ENCODE measurements at places on chromosomes 7 and 10.

DNA sequence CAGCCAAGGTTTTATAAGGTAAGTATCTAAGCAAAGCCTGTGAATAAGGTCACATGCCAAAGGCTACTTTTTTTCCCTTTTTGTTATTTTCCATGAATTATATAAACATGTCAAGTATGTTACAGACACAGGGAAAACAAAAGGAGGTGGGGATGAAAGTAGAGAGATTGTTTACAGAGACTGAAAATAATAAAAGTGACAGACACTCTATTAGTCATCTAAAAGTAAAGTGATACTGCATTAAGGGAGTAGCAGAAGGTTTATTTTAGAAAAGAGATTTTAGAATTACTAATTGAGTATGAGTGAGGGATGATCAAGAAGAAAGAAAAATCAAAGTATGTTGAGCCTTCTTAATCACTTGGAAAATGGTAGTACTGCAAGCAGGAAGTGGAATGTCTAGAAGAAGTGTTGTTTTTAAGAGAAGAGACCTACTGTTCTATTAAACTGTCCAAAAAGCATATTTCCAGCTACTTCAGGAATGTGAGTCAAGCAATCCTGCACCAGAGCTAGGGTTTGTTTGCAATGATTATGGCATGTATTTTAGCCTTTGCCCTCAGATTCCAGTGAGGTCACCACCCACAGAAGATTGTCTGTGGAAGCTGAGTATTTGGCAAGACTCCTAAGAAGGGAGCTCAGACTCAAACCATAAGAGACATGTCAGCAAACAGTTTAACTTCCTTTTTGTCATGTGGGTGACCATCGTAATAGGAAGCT is 177.9 kb upstream of the PLXDC2 start:
- DNase-seq: no peak

DNA sequence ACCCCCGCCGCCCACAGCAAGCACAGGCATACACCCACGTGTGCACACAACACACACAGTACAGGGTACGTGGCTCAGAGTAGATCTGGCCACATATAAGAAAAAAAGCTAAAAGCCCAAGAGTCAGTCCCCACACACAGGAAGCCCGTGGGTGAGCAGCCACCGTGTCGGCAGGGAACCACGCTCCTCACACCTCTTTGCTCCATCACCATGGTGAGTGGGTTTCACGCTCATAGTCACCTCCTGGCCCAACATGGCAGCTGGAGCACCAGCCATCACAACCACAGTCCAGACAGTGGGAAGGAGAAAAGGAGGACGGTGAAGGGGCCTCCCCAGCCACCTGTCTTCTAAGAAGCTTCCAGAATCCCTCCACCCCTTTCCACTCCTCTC is 76.0 kb upstream of the PDGFA start:
- no peak for DNase-seq

GRCh38 chr7:83930262-83930661 is 264.3 kb downstream of the SEMA3A start:
- no peak for DNase-seq

DNA sequence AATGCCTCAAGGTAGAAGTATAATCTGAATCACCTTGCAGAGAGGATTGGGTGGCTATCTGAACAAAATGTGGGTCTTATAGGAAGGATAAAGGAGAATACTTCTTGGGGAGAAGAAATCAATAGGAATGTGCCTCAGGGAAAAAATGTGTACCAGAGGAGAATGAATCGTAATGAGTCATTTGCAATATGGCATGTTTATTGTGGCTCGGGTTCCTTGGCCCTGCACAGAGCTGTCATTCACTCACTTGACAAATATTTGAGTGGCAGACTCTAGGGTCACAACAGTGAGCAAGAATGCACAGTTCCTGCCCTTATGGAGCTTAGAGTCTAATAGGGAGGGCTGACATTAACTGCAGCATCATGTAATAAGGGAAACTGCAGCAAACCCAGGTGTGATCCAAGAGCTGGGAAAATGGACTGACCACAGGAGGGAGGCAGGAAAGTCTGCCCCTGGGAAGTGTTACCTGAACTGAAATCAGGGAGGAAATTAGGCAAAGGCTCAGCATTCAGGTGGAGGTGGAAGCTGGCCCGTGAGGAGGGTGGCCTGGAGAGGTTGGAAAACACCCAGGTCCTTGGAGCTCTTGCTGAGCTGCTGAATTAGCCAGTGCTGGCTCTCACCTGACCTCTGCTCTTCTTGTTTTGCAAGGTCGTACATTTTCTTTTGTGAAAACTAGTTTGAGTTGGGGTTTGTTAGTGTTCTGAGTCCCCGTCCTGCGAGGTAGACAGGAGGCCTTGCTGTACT is 203.9 kb downstream of the FRMD4A start:
- no peak for DNase-seq

GRCh38 chr10:27638071-27638750 is 107.4 kb downstream of the MKX start:
- DNase-seq: no peak

DNA sequence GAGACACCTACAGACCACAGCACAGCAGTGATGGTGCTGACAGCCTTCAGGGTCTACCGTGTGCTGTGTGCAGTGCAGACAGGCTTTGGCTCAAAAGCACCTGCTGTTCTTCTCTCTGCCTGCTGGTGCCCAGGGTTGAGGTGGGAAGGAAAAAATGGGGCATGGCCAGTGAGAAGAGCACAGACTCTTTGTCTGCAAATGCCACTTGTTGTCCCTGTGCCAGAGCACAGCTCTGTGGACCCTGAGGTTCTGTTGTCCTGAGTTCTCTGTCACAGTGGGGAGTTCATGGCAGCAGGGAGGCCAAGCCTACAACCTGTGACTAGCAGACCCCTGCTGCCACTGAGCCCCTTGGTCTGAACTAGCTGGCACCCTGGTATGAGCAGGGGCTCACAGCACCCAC is 376.7 kb downstream of the GLRX3 start:
- DNase-seq: no peak

DNA sequence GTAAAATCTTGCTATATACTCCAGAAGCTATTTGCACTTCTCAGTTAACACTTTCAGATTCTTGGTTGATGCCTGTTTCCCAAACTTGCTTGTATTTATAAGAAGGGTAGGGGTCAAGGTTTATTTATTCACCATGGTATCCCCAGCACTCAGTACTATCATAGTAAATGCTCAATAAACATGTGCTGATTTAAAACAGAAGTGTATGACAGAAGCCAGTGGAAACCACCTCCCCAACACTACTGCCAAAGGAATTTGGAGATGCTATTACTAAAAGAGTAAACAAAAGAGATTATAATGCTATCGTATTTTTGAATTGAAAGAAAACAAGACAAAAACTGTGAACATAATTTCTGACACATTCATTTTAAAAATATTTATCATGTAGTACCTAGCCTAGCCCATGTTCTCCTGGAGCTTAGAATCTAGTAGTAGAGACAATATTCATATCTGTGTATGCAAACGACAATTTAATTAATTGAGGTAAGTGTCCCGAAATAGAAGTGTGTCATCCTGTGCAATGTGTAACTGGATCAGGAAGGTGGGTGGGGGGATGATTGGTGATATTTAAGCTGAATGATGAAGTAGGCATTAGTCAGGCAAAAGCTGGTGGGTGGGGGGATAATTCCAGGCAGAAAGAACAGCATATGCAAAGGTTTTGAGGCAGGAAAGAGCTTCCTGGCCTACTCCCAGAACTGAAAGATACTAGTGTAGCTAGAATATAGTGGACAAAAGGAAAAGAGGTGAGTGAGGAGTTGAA is 77.5 kb downstream of the HGF start:
- DNase-seq: no peak

DNA sequence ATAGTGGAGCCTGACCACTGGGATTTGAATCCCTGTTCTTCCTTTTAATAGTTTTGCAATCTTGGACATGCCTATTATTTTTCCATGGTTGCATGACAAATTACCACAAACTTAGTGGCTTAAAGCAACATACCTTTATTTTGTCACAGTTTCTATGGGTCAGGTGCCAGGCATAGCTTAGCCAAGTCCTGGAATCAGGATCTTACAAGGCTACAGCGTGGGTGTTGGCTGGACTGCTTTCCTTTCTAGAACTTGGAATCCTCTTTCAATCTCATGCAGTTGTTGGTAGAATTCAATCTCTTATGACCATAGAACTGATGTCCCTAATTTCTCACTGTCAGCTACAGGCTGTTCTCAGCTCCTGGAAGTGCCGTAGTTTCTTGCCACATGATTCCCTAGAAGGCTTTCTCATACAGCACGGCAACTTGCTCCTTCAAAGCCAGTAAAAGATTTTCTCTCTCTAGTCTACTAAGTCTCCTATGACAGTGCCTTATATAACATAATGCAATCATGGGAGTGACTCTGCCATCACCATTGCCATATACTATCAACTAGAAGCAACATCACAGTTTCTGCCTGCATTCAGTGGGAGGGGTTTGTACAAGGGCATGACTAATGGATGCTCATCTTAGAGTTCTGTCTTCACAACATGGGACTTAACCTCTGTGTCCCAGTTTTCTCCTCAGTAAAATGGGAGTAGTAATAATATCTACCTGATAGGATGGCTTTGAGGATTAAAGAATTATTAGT is 243.4 kb upstream of the FZD1 start:
- no peak for DNase-seq

DNA sequence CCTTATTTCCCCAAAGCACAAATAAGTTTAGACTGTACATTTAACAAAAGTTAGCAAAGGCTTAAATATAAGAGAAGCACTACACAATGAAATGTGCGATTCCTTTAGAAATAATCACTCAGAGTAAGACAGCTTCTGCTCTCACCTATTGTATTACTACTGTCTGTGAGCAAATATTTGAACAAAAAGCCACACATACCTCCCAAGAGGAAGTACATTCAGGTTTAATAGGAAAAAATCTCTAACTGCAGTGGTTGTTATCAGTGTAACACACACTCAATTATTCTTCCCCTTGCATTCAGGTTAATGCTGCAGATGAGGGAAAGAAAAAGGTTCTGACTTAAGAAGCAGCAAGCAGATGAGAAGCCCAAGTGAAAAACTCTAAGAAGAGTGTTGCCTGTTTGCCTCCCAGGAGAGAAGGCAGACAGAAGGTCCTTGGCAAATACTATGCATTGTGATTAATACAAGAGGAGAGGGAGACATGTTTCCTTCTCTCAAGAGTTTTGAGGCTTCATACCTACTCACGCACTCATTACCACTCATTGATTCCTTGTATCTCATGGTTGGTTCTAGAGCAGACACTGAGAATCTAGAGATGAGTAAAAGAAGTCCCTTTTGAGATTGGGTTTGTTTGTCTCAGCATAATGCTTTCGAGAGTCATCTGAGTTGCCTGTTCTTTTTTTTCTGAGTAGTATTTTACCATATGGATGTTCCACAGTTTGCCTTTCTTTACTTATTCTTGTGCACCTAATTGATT is 13.6 kb downstream of the GIMAP4 start:
- no peak for DNase-seq

GRCh38 chr7:139367438-139368155 is 7.9 kb downstream of the LUC7L2 start:
- DNase-seq: no peak

- DNase-seq: no peak
Observed at GRCh38 chr10:132612571-132613504, 75.3 kb downstream of the INPP5A start.

DNA sequence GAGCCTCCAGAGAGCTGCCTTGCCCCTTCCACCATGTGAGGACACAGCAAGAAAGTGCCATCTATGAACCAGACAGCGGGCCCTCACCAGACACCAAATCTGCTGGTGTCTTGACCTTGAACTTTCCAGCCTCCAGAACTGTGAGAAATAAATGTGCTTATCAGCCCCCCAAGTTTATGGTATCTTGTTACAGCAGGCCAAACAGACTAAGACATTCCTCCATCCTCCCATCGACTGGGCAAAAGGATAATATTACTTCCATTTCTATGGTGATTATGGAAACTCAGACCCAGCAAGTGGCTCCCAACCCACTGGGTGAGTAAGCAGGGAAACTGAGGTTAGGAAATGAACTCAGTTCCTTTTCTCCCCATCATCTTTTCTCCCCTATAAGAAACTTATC is 288.4 kb downstream of the KCNMA1 start:
- no peak for DNase-seq

DNA sequence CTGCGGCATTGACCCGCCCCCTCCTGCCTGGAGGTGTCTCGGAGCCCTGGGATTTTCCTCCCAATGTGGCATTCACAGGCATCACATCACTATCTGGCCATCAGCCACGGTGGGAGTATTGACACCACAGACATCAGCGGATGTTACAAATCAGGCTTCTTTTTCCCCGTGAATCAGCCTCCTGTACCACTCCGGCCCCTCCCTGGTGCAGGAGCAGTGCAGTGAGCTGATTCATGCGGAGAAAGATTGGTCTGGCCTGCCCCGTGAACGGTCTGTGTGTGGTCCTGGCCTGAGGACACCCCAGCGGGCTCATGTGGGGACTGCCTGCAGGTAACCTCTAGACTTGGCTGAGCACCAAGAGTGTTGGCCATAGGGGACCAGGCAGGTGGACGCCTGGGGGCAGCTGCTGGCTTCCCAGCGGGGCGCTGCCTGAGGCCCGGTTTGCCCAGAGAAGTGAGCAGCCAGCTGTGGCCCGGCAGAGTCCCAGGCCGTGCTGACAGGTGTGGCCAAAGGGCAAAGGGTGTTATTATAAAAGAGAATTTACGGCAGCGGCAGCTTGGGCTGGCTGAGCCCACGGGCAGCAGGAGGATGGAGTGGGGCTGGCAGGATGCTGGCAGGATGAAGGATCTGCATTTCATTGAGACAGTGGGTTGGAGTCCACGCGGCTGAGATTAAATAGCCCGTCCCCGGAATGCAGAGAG is 32.1 kb upstream of the GNA12 start:
- no peak for DNase-seq

DNA sequence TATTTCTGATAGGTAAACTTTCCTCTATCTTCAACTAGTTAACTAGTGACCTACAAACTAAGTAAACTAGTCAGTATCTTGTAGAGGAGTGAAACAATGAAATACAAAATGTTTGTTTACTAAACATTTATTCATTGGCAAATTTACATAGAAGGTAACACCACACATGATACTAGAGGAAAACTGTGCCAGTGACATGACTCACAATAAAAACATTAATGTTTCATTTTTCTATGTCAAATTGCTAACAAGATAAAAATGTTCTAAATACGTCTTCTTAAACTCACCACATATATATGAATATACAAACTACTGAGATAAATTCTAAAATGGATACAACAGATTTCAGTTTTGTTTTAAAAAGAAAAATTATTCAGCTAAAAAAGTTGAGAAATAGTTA is 471.3 kb downstream of the PARD3 start:
- no peak for DNase-seq

All from NCI-H187 treated with DMSO at 0.1 percent for 48 hours (cell line).